ENCODE measurements at places on chromosomes 12 and 14.

DNA sequence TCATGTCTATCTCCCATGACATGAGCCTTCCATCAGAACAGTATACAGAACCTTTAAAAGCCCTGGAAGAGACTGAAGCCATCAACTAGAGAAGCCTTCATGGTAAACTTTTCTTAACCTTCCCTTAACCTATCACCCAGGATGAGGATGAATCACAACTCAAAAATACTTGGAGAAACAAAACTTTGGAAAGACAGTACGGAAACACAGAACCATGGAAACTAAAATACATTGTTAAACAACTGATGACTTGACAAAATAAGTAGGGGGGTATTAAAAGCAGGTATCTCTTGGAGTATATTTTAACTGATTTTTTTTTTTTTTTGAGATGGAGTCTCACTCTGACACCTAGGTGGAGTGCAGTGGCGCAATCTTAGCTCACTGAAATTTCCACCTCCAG is 8.7 kb downstream of the TM7SF3 start:
- no peak for DNase-seq

GRCh38 chr14:56046546-56046945 is 71.7 kb upstream of the PELI2 start:
- no peak for DNase-seq

DNA sequence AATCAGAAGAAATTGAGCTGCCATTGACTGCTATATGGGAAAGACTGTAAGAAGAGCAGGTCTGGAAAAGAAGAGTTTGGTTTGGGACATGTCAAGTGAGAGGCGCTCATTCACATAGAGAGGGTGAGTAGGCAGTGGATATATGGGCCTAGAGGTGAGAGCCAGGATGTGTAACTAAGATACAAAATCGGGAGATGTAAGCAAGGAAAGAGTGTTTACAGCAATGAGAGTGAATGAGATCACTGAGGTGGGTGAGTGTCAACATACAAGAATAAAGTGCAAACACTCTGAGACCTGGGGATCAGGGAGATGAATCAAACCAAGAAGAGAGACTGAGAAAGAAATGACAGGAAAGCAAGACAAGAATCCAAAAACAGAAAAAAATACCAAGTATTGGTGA is 58.0 kb upstream of the RTRAF start:
- no peak for DNase-seq

GRCh38 chr12:80176706-80177105 is 77.4 kb downstream of the OTOGL start:
- DNase-seq: no peak

DNA sequence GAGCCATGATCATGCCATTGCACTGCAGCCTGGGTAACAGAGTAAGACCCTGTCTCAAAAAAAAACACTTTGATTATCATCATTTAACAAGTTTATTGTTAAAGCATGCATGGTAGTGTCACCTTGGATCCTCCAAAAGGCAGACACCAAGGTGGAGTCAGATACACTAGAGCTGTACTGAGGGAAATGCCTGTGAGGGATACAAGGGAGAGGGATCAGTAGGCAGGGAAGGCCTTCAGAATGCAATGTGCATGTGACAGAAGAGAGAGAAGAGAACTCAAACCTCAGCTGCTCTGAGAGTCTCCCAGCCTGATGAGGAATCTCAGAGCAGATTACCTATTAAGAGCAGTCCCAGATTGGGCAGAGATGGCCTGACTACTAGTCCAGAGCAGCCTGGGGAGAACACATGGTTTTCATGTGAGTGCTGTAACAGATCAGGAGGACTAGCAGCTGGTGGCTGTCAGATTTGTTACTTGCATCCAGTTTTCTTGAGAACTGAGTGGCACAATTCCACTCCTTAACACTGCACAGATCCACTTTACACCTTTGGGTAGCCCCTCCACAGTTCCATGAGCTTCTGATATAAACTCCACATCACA is 38.0 kb upstream of the A2ML1 start:
- no peak for DNase-seq

Data from CD4-positive, alpha-beta T cell (primary cell).